Upper lobe of left lung (tissue), 6 donors: ENCODE measurements at places on chromosomes 1 and 21. TPM values are rescaled to one million over a fixed set of nuclear protein-coding genes. Genes with fewer than 3 reads are reported as not detected.
A peak's percentile ranks its signal among the peaks of the same experiment; 100 is the strongest.

DNA sequence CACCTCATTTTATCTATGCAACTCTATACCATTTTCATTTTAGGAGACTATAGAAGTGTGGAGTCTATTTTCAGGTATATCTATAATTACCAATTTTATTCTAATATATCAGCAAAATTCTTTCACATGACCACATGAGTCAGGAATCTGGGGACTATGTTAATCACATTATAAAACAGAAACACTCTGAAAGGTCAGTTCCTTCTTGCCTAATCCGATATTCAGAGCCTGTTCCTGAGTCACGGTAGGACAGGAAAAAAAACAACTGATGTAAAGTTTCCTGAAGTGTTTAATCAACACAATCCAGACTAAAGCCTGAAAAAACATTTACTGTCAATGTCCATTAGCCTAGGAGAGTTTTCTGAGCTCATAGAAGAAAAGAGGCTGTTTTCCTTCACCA lies 1902.3 kb downstream of the NCAM2 start:
- no peaks in the 10 kb centered on the region for H3K27me3 ChIP-seq
- no peaks in the 10 kb centered on the region for H3K4me1 ChIP-seq
- H3K27ac ChIP-seq, result no peak overlapping the region
- no peaks in the 10 kb centered on the region for H3K36me3 ChIP-seq

GRCh38 chr21:41037936-41038335 lies 130.0 kb upstream of the BACE2 start:
- no peak for DNase-seq
- H3K27ac ChIP-seq, result no peak overlapping the region
- no peaks in the 10 kb centered on the region for H3K4me1 ChIP-seq

DNA sequence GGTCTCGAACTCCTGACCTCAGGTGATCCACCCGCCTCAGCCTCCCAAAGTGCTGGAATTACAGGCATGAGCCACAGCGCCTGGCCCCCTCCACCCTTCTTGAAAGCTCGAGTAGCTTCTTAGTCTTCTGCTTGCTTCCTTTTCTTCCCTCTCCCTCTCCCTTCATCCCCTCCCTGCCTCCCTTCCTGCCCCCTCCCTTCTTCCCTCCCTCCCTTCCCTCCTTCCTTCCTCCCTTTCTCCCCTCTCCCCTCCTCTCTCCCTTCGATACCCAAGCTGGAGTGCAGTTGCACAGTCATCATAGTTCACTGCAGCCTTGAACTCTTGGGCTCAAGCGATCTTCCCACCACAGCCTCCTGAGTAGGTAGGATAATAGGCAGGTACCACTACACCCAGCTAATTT lies 11.8 kb downstream of the KHDRBS1 start:
- H3K27ac ChIP-seq, result no peak overlapping the region
- peaks cover 34% of the 10 kb centered on the region for H3K4me1 ChIP-seq
- H3K36me3 ChIP-seq, result peaks cover 4% of the 10 kb centered on the region
- no peaks in the 10 kb centered on the region for H3K27me3 ChIP-seq

- no peak for DNase-seq
- H3K4me3 ChIP-seq, result no peak overlapping the region
- no peaks in the 10 kb centered on the region for H3K36me3 ChIP-seq
- no peaks in the 10 kb centered on the region for H3K27me3 ChIP-seq
Measured at GRCh38 chr1:244171241-244171985, 120.3 kb downstream of the ZBTB18 start.

DNA sequence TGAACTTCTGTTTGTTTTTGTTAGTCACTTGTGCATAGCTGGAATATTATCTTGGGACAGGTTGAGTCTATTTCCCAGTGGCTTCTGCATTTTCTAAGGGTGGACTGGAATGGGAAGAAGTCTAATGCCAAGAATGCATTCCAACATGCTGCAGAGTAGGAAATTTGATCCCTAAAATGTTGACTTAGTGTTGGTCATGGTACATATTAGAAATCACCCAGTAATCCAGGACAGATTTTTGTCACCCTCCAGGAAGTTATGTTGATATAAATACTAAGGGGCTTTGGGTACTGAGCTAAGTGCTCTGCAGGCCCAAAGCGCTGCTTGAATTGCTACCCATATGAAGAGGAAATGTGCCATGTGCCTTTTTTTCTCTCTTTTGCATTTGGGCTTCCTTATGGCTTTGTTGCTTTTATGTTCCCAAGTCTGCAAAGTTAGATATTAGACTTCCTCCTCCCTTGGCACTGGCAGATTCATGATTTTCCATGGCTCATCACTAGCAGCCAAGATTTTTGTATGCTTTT lies 10.0 kb downstream of the ARID1A start:
- H3K4me3 ChIP-seq, result no peak overlapping the region
- H3K27me3 ChIP-seq, result no peaks in the 10 kb centered on the region
- H3K4me1 ChIP-seq, result peaks cover 73% of the 10 kb centered on the region
- peaks cover 7% of the 10 kb centered on the region for H3K36me3 ChIP-seq
- DNase-seq, result no peak
- peak overlapping the region; percentile 68 for H3K27ac ChIP-seq

- no peaks in the 10 kb centered on the region for H3K4me1 ChIP-seq
- DNase-seq, result no peak
- no peak overlapping the region for H3K27ac ChIP-seq
- H3K4me3 ChIP-seq, result no peak overlapping the region
Measured at GRCh38 chr1:230176871-230177411, 109.9 kb downstream of the GALNT2 start.

DNA sequence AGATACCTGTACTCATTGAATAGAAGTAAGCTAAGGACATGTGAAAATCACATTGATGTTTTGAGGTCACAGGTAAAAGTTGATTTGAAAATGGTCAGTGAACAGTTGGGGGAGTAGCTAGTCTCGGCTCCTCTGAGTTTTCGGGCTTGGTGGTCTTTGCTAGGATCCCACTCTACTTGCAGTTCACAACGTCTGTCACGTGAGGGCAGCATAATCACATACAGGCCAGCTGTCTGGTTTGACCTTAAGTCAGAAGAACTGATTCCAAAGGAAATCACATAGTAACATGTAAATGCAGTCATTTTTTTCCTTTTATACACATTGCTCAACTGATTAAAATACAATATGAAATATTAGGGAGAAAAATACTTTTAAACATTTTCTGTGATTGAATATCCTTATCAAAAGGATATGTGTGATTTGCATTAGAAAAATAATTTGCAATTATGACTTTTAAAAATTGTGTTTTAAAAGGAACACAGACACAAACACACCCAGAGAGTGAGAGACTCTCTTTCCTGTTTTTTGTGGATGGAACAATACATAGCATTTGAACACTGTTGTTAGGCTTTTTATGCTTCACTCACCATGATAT lies 21.8 kb upstream of the PDC start:
- H3K27me3 ChIP-seq, result no peaks in the 10 kb centered on the region
- H3K27ac ChIP-seq, result no peak overlapping the region
- no peaks in the 10 kb centered on the region for H3K36me3 ChIP-seq
- no peak overlapping the region for H3K4me3 ChIP-seq
- no peaks in the 10 kb centered on the region for H3K4me1 ChIP-seq

- no peaks in the 10 kb centered on the region for H3K27me3 ChIP-seq
- peaks cover 11% of the 10 kb centered on the region for H3K4me1 ChIP-seq
- H3K36me3 ChIP-seq, result peaks cover 65% of the 10 kb centered on the region
- no peak overlapping the region for H3K4me3 ChIP-seq
- no peak overlapping the region for H3K27ac ChIP-seq
Measured at GRCh38 chr1:154213274-154213673, 7.1 kb upstream of the CFAP141 start.

Gene PLXNA2
- total RNA-seq, result 78.8 TPM

Gene TCHH
- total RNA-seq, result not detected

Gene APOBEC4
- 0.20 TPM for total RNA-seq

Gene RPS6KC1
- 12.1 TPM for total RNA-seq

Gene AJAP1
- 0.54 TPM for total RNA-seq

Gene SH3BGR
- 4.0 TPM for total RNA-seq
